ENCODE measurements at places on chromosomes 7 and 10.

DNA sequence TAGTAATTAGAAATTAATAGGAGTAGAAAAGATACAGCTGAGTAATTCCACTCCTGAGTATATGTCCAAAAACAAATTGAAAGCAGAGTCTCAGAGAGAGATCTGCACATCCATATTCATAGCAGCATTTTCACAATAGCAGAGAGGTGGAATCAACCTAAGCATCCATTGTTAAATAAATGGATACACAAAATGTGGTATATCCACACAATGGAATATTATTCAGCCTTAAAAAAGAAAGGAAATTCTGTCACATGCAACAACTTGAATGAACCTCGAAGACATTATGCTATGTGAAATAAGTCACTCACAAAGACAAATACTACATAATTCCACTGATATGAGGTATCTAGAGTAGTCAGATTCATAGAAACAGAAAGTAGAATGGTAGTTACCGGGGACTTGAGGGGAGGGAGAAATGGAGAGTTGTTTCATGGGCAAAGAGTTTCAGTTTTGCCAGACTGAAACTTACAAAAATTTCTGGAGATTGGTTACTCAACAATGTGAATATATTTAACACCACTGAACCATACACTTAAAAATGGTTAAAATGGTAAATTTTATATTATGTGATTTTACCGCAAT lies 18.4 kb downstream of the VTI1A start:
- DNase-seq, result no peak

- no peak for DNase-seq
Measured at GRCh38 chr7:133961724-133962123, 165.4 kb upstream of the LRGUK start.

DNA sequence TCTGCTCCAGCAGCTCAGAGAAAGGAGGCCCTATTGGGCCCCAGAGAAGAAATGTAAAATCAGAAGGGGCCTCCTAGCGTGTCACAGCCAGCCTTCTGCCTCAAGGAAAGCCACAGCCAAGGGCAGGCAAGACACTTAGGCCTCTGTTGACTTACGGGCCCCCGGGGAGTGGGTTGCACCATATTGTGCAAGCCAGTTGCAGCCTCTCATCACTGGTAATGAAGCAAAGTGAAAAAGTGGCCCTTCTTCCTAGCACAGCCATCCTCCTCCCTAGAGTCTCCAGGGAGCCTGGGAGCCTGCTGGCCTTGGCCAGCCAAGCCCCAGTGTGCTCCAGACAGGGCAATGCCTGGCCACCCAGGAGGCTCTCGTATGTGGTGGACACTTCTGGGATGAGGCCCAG lies 56.2 kb upstream of the GDF10 start:
- no peak for DNase-seq

DNA sequence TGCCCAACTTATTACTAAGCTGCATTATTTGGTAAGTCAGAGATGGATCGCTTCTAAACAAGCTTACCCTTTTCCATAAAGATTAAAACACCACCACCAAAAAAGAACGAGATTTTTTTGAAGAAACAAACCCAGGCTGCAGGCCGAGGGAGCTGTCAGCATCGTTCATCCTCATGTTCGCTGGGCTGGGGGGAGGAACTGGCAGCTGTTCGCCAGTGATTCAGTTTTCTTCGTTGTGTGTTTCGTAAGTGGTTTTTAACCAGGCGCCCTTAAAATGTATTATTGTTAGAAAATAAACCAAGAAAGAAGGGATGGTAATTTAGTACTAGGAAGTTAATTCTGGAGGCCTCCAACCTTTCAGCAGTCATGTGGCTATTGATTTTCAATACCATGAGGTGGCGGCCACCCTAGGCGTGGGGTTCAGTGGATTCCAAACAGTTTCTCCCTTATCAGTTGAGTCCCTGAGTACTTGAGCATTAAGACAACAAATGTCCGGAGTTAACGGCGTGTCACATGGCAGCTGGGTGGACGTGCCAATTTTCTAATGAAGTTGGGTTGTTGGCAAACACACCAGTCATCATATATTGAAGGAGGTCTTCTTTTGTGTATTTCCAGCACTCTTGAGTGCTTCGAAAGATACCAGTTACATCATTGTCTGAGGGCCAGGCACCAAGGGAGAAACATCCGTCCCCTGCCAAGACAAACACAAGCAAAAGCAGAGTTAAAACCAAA lies 173.2 kb downstream of the EBF3 start:
- no peak for DNase-seq

DNA sequence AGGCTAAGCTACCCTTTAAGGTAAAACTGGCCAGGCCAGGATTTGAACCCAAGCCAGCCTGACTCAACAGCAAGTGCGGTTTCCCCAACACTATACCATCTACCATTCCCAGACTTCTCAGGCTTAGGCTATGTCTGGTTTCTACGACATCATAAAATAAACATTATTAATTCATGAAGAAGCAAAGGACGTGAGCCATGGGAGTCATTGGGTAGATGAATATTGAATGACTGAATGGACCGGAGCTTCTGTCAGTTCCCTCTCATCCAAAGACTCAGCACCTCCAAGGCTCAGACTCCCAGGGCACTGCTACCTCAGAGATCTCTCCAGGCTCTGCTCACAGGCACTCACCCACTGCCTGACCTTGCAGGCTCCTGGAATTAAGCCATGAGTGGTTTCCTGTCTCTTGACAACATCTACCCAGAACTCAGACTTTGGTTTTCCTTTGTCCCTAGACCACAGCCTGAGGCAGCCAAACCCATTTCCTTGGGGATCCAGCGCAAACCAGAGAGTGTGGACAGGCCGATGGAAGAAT lies 64.6 kb upstream of the STEAP1B start:
- DNase-seq, result no peak

DNA sequence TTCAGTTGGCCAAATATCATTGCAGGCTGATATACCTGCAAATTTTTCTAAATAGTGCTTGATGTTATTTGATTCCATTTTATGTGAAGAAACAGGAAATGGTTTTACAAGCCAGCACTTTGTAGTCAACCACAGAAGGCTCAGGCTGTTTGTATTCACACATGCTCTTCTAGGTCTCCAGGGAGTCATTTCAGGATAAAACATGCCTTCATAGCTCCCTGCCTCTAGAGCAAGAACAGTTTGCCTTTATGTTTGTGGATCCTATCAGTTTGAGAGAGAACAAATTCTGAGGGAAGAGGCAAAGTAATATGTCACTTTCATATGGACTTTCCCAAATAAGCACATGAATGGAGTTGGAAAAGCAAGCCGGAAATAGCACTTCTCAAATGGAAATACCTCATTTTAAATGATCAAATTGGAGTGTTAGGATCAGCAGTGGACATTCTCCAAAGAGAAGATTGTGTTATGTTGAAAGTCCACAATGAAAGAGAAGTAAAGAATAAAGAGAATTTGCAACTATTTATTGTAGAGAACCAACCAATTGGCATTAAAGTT lies 277.6 kb downstream of the KCND2 start:
- no peak for DNase-seq

DNA sequence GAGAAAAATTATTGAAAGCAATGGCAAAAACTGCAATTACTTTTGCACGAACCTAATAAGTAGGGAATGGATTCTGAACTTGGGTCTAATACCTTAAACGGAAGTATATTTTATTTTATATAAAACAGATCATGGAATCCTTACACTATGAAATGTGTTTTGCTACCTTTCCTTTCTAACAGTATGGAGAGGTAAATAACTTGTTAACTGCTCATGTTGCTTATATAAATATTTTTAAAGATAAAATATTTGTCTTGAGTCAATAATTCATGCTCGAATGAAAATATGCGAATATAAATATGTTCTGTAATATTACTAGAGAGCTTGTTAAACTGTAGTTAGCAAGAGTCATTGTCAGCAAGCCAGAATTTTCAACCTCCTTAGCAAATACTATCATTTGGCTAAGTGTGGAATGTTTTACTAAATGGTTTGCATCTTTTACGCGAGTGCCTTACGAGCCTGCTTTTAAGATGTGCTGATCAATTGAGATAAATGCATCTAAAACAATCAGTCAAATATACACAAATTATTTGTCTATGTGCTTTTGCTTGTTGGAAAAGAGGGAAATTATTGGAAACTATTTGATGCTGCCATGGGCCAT lies 5.9 kb downstream of the GNAT3 start:
- no peak for DNase-seq

GRCh38 chr7:101538596-101539459 lies 90.3 kb downstream of the MYL10 start:
- DNase-seq, result peak; percentile 44

- peak; percentile 98 for DNase-seq
Measured at GRCh38 chr10:32982293-32982709, 24.3 kb upstream of the ITGB1 start.

- DNase-seq, result no peak
Measured at GRCh38 chr10:110013630-110014293, 6.0 kb downstream of the ADD3 start.

DNA sequence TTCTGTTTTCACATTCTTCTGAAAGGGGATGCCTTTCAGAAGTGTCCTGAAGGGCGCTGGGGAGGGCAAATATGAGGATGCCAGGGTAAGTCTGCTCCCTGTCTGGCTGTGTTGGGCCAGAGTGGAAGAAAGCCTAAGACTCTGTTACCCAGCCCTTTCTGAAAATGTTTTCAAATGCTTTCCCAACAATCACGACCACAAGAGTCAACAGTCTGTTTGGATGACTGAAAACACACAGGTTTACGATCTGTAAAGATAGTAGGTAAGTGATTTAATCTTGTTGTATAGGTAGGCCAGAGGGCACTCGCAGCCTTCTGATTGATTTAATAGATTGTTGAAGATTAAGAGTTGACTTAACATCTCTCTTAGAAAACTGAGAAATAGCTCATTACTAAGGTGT lies 13.2 kb downstream of the SGPL1 start:
- no peak for DNase-seq

GRCh38 chr10:67225226-67225625 lies 299.4 kb downstream of the LRRTM3 start:
- DNase-seq, result no peak

GRCh38 chr7:68730964-68731363 lies 867.3 kb upstream of the AUTS2 start:
- no peak for DNase-seq

DNA sequence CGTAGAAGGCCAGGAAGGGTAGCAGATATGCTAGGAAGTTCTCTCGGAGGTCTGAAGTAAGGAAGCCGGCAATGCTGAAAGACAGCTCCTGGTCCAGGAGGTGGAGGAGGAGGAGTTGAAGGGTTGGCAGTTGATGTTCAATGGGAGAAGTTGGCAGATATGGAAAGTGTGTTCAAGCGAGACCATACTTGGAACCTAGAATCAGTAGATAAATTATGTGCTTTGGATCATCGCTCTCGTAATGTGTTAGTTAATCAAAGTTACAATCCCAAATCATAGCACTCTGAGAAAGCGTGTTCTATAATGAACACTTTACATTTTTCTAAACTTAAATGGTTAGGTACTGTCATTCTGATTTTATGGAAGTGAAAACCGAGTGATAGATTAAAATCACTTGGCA lies 152.9 kb downstream of the CELF2 start:
- DNase-seq, result no peak
